ENCODE measurements at places on chromosomes 1 and 21. TPM values are rescaled to one million over a fixed set of nuclear protein-coding genes. Genes with fewer than 3 reads are reported as not detected.

DNA sequence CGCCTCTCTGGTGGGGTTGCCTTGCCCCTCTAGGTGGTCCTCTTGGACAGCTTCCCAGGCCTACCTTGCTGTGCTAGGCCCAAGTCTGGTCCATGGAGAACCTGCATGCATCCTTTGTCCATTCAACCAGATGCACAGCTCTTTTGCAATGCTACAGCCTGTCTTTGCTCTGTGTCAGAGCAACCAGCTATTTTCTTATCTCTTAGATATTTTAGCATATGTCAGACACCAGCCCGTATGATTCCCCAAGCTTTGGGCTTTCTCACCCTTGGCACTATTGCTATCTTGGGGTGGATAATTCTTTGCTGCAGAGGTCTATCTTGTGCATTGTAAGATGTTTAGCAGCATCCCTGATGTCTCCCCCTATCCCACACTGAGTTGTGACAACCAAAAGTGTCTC, 32.3 kb downstream of the TNN start:
- DNase-seq = no peak

- no peak for DNase-seq
These were observed 19.8 kb downstream of the NENF start for GRCh38 chr1:212452323-212453155.

DNA sequence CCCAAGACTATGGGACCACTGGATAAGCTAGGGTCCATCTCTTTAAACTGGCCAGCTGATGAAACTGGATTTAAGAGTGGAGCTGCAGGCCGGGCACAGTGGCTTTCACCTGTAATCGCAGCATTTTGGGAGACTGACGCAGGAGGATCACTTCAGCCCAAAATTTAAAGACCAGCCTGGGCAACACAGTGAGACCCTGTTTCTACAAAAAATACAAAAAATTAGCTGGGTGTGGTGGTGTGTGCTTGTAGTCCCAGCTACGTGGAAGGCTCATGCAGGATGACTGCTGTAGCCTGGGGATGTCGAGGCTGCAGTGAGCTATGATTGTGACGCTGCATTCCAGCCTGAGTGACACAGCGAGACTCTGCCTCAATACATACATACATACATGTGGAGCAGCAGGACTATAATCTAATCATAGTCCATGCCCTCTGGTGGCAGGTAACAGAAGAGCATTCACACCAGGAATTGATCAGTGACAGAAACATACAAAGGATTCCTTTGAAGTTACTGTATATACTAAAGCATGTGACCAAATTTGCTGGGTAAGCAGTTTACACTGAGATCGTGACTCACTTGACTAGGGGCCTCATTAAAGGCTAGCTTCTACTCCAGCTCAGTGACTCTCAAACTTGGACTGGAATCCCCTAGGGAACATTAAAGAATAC, 101.5 kb upstream of the SLFNL1 start:
- peak; percentile 76 for DNase-seq

DNA sequence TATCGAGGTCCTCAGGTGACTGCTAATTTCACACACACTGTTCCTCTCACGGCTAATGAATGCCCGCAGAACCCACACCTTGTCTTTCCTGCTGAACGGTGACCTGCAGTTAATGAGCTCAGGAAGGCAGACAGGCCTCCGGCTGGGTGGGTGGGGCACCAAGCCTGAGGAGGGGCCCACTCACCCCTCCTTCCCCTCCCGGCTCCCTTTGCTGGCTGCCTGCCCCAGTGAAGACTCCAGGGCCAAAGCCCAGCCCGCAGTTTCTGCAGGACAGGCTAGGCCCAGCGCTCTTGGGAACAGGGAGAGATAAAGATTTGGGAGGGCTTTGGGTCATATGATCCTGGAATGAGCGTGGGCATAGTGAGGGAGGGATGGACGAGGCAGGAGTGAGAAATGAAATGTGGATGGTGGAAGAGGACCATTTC, 26.4 kb downstream of the FOXO6 start:
- DNase-seq = peak; percentile 46

DNA sequence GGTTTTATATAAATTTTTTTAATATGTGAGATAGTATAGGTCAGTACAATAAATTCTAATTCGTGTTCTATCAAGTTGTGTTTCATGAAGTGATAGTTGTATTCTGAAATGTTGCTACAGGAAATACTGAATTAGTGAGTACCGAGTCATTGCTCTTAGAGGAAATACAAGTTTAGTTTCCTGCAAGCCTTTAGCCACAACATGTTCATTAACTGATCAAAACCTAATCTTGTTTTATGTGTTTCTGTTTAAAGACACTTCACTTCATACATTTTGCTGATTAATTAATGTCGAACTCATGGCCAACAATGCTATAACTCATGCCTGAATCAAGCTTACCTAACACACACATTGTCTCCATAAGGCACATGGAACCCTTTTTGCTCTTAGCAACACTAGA, 43.6 kb downstream of the LRRC7 start:
- DNase-seq = no peak

- DNase-seq = no peak
These were observed 43.3 kb downstream of the SIPA1L2 start for GRCh38 chr1:232586679-232587078.

- DNase-seq = peak; percentile 35
These were observed 142.4 kb downstream of the AK5 start for GRCh38 chr1:77424236-77424635.

- DNase-seq = peak; percentile 54
These were observed 29.0 kb downstream of the BACE2 start for GRCh38 chr21:41196993-41197392.

GRCh38 chr1:195158091-195158490, 1450.1 kb downstream of the KCNT2 start:
- no peak for DNase-seq

DNA sequence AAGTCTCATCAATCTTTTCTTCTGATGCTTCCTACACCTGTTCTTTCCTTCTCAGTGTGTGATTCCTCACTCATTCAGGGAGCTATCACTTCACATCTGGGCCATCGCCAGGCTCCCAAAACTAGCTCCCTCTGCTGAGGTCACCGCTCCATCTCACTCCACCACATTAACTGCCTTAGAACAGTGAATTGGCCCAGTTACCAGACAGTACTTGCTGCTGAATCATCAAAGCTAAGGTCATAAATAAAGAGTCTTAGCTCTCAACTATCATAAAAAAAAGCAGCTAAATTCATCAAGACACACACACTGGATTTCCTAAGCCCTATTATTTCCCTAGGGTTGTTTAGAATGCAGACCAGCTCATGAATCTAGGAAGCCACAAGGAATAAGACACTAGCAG, 18.8 kb upstream of the SRM start:
- no peak for DNase-seq

DNA sequence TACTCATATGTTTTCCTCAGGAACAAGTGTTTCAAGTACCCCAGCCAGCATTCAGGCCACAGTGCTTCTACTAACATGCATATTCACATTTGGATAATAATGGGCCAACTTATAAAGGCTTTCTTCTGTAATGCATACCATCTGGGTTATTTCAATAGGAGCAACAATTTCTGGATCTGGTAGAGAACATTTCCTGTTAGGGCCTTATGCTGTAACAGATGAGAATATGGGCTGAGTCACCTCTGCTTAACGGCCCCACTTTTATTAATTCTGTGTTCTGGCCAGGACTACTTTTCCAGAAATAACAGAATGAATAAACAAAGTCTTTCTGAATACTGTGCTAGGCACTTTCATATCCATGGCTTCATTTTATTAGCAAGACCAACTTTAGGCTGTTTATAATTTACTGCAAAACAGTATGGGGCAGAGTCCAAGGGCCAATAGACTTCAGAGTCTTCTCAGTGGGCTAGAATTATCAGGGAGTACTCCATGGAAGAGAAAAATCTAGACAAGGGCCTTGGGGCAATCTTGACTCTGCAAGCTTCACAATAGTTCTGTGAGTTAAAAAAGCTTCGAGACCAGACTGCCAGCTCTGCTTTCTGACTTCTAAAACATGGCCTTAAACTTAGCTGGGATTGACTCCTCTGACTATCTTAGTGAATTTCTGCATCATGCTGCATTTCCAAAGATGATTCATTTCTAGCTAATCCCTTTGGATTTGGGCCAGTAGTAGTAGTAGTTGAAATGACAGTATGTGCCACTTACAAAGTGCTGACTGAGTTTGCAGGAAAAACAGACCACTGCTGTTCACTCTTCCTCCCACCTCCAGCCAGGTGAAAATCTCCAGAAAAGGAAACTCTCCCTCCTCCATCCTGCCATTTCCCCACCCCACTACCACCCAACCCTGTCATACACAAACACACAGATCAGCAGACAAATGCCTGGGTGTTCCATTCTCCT, 8.2 kb upstream of the SSX2IP start:
- DNase-seq = peak; percentile 88

- DNase-seq = no peak
These were observed 4.5 kb downstream of the URB1 start for GRCh38 chr21:32388306-32388705.

DNA sequence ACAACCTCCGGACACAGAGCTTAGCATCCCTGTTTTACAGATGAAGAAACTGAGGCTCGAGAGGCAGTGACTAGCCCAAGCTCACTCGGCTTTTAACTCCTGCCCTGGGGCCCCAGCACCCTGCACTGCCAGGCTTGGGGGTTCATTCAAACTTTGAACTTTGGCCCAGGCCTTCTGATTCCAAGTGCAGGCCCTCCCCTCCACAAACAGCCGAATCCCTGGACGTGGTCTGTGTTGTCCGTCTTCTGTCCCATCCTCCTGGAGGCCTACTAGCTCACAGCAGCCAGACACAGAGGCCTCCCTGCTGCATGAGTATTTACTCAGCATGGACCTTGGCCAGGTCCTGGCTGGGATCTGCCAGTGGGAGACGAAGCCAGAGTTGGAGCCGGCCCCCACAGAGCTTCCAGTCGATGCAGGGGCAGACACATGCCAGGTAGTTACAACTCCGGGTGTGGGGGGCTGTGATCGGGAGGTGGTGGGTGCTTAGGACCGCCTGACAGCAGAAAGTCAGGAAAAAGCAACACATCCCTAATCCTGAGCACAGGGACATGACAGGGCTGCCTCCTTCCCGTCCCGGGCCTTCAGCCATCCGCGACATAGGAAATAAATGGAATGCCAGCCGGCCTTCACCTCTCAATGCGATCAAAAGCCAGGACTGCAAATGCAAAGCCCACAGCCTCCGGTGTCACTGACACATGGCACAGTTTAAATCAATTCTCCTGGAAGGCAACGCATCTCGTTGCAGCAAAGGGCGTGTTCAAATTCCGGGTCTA, 7.4 kb downstream of the IFFO2 start:
- DNase-seq = peak; percentile 46

GRCh38 chr1:58585581-58586151, 8.6 kb upstream of the TACSTD2 start:
- peak; percentile 52 for DNase-seq

GRCh38 chr1:157404063-157404501, 148.2 kb downstream of the FCRL5 start:
- no peak for DNase-seq

- peak; percentile 76 for DNase-seq
These were observed 110.3 kb downstream of the PTPN14 start for GRCh38 chr1:214441119-214441518.

DNA sequence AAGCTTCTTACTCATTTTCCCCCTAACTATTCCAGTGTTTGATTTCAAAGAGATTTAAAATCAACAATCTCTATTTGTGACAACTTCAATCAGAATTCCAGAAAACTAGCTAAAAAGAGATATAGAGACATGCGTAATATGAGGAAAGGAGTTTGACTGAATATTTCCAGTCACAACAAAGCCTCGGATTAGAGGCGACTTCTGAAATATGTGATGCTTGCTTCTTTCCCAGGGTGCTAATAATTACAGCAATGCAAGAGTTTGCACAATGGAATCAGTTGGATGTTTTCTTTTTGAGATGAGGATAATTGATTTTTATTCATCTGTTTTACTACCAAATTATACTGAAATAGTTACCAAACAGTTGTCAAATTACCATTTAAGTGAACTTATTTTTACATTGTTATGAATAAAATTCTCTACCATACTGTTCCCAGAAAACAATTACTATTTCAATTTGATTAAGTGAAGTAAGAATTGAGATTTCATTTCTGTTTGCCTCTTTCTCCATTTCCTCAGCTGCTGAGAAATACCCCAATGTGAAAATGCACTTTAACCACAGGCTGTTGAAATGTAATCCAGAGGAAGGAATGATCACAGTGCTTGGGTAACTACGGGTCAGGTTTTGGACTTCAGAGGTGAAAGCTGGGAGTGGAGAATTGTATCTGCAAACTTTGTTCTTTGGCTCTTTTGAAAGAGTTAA, 28.1 kb downstream of the KMO start:
- DNase-seq = no peak

- DNase-seq = peak; percentile 95
These were observed 90.5 kb upstream of the TLR5 start for GRCh38 chr1:223233410-223234169.

DNA sequence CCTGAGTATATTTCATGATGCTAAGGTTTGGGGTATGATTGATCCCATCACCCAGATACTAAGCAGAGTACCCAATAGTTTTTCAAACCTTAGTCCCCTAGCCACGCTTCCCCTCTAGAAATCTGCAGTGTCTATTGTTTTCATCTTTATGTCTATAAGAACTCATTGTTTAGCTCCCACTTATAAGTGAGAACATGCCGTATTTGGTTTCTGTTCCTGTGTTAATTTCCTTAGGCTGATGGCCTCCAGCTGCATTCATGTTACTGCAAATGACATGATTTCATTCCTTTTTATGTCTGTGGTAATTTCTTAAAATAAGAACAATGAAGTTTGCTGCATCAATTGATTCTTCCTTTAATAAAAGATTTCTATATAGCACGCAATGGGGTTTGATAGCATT, 301.3 kb downstream of the PLPP3 start:
- DNase-seq = no peak

Gene YOD1
- 19.2 TPM for total RNA-seq

Gene ZNF692
- 88.8 TPM for total RNA-seq

Gene KRTAP7-1
- total RNA-seq = not detected

Gene NTPCR
- 129 TPM for total RNA-seq

Gene CAMSAP2
- 144 TPM for total RNA-seq

Gene OR2L3
- not detected for total RNA-seq

Gene SOD1
- 224 TPM for total RNA-seq

Gene DDI2
- total RNA-seq = 26.6 TPM

Gene PDPN
- total RNA-seq = 35.1 TPM

Gene PTGFR
- 4.4 TPM for total RNA-seq

Gene ANGPTL7
- total RNA-seq = not detected

Gene SLC45A1
- total RNA-seq = 0.30 TPM

Gene TRNP1
- 59.2 TPM for total RNA-seq

Gene LCE1D
- total RNA-seq = not detected

Gene CD2
- not detected for total RNA-seq

Gene RHCE
- total RNA-seq = 0.61 TPM
